ENCODE measurements at places on chromosomes 16 and 17.

GRCh38 chr17:72732893-72733618 lies 359.4 kb downstream of the SLC39A11 start:
- no peak for DNase-seq

DNA sequence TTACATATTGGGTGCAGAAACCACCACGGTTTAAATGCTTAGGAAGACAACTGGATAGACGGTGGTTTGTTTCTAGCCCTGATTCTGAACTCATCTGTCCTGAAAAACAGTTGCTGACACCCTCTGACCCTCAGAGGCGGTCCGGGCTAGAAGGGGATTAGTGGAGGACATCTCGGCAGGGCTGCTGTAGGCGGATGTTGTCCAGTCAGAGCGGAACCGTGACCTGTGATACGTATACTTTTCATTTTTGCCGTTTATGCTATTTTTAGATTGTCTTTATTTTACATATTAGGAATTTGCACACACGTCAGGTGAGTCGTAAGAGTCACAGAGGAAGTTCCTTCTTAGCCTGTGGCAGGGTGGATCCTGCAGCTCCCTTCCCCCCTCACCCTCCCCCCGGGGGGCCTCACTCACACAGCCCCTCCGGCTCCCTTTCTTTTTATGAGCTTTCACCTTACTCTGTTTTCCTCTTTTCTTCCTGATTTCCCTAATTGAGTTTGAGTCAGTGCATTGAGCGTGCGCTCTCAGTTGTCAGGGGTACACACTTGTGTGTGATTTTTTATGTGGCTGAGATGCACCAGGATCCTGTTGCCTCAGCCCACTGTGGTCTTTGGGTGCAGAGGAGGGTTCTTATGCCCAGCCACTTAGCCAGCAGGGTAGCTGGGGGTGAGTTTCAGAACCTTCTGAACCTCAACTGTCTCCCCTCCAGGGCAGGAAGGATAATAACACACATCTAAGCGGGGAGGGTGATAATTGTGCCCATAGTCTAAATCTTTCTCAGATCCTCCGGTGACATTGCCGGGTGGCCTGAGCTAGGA lies 211.1 kb upstream of the CHMP6 start:
- no peak for DNase-seq

DNA sequence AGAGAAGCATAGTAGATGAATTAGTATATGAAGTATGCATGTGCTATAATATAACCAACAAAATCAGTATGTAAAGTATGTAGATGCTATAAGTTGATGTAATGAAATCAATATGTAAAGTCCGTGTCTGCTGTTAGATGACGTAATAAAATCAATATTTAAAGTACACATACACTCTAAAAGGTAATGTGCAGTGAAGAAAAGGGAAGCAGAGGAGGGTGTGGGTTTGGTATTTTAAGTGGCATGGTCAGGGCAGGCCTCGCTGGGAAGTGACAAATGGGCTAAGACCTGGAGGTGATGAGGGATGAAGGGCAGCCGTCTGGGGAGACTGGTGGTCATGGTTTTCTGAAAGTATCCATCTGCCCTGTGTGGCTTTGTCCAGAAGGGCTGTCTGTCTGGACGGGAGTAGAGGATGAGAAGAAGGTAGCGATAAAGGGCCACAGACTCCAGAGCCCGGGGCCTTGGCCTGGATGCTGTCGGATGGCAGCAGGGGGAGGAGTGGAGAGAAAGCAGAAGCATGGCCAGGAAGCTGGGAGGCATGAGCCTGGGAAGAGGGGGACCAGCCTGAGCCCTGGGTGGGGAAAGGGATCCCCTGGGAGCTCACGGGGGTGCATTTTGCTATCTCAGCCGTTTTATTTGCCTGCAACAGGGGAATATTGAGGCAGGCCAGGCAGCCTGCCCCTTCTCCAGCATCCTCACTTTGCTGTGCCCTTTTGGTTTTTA lies 121.6 kb downstream of the NTN1 start:
- no peak for DNase-seq

DNA sequence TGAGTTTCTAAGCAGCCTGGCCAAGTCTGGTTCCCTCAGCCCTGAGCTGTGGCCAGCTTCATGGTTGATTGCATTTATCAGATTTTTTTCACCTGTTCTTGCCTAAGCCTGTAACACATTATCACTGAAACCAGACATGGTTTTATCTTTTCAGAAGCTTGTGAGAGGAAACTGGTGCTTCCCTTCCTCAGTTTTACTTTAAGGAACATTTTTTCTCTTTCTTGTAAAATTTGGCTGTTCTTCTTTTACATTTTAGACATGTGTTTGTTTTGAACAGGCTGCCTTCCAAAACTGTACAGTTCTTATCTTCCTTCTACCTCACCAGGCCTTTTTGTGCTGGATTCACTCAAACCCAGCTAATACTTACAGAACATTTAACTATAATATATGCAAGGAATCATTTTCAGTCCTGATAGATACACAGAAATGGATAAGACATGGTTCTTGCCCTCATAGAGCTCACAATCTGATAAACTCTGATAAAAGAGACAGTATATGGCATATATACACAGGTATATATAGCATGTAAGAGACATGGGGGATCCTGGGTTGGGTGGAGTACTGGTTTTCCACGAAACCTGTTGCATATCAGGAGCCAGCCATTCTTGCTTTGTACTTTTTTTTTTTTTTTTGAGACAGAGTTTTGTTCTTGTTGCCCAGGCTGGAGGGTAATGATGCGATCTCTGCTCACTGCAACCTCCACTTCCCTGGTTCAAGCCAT lies 44.5 kb downstream of the ZNRF1 start:
- no peak for DNase-seq

- no peak for DNase-seq
Measured at GRCh38 chr16:15928261-15929104, 20.9 kb upstream of the ABCC1 start.

DNA sequence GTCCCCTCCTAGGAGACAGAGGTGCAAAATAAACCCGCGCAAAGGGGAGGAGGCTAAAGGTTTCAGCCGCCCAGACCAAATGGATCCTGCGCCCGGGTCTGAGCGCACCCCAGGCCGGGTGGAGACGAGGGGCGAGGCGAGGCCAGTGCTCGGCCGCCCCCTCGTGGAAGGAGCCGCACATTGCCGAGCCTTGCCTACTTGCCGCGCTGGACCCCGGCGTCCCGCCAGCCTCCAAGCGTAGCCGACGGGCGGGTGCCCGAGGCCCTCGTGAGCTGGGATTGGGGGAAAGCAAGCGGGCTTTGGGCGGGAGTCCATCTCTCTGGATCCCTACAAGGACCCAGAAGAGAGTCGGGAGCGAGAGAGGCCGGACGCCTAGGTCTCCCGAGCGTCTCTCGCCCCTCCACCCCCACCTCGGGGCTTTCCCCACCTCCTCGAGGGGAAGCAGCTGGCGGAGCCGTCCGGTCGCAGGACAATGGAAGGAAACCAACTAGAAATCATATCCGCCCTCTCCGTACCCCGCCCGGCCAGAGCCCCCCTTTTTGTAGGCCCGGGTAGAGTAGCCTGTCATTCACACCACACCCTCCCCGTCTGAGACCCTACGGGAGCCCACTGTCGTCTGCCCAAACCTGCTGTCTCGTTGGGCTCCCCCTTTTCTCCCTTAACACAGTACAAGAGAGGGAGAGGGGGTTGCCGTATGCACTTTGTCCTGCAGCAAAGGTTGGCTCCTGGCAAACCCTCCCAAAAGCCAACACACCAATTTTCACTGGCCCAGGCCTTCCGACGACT lies 664 bp upstream of the BCL6B start:
- no peak for DNase-seq

- DNase-seq: no peak
Measured at GRCh38 chr16:84598360-84598759, 19.5 kb downstream of the COTL1 start.

- no peak for DNase-seq
Measured at GRCh38 chr16:84029297-84030047, 13.1 kb downstream of the SLC38A8 start.

DNA sequence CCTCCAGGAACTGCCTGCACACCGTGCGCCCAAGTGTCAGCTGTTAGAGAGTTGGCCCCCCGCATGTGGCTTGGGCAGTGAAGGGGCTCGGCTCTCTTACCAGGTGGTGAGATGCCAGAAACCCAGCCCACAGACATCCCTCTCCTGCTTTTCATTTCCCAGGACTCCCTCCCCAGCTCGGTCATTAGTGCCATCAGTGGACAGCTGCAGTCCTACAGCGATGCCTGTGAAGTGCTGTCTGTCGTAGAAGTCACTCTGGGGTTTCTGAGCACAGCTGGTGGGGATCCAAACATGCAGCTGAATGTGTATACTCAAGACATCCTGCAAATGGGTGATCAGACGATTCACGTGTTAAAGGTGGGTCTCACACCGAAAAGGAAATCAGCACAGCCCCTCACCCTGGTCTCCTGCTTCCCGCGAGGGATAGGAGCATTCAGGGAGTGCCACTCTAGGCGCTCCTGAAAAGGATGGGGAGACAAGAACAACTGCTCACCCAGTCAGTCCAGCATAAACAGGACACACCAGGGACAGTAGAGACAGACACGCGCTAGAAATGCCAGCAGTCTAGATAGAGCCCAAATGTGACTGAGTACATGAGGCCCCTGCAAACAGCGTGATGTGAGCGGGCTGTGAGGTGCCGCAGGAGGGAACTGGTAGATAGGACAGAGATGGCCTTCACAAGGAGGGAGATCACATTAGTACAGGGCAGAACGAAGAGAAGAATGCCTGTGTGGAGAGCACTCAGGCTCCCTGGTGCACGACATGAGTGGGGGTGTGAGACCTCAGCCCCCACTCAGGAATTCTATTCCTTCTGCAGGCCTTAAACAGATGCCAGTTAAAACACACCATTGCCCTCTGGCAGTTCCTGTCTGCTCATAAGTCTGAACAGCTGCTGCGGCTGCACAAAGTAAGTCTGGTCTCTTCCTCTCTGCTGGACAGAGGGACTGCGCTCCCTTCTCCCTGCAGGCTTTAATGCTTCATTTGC lies 25.7 kb upstream of the ENDOV start:
- no peak for DNase-seq

DNA sequence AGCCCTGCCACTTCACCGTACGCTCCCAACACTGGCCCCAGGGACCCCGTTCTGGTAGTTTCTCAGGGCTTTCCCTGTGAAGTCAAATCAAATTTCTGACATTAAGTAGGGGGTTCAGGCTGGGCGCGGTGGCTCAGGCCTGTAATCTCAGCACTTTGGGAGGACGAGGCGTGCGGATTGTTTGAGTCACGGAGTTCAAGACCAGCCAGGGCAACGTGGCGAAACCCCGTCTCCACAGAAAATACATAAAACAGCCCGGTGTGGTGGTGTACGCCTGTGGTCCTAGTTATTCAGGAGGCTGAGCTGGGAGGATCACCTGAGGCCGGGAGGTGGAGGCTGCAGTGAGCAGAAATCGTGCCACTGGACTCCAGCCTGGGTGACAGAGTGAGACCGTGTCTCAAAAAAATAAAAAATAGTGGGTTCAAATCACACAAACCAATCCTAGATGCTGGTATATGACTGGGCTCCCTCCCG lies 632 bp downstream of the CYBC1 start:
- no peak for DNase-seq

GRCh38 chr17:51764387-51764971 lies 394.0 kb downstream of the CA10 start:
- peak; percentile 78 for DNase-seq
